ENCODE measurements at places on chromosomes 5 and 9.

DNA sequence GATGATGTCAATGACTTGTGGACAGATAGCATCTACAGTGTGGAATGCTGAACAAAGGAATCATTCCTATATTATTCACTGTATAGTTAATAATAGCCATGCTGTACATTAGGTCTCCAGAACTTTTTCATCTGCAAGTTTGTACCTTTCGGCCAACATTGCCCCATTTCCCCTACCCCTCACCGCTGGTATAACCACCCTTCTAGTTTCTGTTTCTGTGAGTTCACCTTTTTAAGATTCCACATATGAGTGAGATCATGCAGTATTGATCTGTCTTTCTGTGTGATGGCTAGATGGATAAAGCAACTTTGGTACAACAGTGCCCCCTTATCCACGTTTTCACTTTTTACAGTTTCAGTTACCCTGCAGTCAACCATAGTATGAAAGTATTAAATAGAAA lies 18.8 kb upstream of the ALDH1B1 start:
- DNase-seq, result no peak

GRCh38 chr9:93143830-93144530 lies 9.9 kb upstream of the NINJ1 start:
- peak; percentile 52 for DNase-seq

DNA sequence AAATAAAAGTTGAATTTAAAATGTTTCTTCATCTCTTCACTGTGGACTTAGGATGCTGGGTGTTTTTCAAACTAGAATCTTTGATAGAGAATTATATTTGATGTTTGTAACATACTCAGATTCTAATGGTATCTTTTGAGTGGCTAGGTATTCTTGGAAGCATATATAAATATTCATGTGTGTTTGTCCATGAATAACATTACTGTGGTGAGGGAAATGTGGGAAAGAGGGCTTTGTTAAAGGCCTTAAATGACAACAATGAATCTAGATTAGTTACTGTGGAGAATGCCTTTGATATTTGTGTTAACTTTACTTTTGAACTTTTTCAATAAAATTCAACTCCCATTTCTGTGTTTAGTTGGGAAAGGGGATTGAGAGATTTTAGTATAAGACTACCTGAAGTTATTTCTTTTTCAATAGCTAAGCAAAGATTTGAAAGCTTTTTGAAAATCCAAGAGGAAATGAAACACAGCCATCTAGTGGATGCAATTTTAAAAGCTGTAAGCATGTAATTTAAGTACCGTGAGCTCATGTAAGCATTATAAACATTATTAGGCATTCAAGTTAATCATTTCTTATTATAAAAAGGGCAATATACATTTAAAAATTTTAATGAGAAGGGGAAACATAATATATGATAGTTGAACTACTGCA lies 69.6 kb downstream of the CCDC171 start:
- no peak for DNase-seq

GRCh38 chr5:5544094-5544663 lies 121.7 kb downstream of the ICE1 start:
- no peak for DNase-seq

DNA sequence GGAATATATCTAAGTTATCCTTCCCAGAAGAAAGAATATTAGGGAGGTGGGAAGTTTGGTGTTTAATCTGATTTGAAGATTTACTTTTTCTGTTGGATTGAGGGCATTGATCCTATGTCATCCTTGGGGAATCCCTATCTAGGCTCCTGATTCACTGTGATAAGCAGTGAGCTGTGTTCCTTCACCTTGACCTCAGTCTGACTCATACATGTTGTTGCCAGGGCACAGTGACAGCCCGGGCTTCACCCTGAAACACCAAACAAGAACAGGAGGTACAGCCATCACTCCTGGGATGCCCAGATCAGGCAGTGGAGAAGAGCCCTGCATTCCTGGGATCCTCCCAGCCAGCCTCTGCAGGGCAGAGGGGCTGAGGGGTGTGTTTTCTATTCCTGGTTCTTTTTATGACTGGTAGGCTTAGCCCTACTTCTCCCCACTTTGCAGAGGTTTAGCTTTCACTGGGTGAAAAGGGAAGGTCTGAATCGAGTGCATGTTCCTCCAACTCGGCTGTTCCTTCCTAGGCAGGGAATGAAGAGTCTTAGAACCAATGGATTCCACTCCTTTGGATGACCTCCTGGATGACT lies 3.1 kb upstream of the FAM53C start:
- no peak for DNase-seq

DNA sequence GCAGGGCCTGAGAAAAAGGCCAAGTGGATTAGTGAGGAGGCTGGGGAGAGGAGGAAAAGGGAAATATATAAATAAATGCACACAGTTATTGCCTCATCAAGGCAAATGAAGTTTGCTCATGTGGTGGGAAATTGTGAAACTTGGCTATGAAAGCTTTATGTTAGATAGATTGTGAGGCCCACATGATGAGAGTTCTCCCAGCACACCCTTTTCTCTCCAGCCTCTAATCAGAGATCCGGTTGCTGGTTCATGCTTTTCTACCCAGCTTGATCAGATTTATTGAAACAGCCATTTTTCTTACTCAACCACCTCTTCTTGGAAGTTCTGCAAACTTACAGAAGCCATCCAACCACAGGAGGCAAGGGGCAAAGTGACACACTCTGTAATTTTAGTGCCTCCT lies 125.8 kb upstream of the KLF4 start:
- no peak for DNase-seq

GRCh38 chr5:176447591-176447977 lies 601 bp upstream of the FAF2 start:
- DNase-seq, result no peak

DNA sequence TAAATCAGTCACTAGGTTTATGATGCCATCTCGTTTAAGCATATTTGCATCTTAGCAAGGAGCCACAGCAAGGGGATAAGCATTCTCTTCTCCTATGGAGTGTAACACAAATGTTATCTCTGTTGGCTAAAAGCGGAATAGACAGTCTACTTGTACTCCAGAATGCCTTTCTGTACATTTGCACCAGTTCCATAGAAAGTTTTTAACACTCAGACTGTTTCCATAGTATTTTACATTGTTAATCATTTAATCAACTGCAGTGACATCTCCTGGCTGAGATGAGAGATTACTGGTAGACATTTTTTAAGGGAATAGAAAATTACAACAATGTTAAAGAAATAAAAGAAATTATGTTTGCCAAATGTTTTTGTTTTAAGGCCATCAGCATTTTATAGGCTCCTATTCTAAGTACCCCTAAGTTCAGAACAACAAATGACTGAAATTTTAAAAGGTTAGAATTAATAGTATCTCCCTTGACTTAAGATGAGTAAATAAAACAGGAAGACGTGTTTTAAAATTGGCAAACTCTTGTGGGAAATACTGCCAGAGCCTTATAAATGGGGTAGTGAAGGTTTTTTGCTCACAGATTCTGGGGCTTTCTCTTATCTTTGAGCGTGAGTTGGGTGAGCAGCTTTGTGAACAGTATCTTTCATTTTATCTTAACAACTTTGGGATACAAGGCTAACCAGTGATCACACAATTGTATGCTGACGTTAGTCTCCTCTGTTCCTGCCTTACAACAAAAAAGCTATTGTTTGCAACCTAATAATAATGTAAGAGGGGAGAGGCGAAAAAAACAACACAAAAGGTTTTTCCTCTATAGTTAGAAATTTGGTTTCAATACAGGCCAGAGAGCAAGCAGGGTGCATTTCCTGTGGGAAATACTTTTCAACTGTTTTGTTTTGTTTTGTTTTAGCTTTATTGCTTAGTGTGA lies 294.3 kb downstream of the FBXL7 start:
- DNase-seq, result no peak

GRCh38 chr5:121667292-121667691 lies 184.4 kb upstream of the FTMT start:
- DNase-seq, result no peak

GRCh38 chr5:14628346-14628745 lies 36.2 kb upstream of the OTULIN start:
- DNase-seq, result no peak

DNA sequence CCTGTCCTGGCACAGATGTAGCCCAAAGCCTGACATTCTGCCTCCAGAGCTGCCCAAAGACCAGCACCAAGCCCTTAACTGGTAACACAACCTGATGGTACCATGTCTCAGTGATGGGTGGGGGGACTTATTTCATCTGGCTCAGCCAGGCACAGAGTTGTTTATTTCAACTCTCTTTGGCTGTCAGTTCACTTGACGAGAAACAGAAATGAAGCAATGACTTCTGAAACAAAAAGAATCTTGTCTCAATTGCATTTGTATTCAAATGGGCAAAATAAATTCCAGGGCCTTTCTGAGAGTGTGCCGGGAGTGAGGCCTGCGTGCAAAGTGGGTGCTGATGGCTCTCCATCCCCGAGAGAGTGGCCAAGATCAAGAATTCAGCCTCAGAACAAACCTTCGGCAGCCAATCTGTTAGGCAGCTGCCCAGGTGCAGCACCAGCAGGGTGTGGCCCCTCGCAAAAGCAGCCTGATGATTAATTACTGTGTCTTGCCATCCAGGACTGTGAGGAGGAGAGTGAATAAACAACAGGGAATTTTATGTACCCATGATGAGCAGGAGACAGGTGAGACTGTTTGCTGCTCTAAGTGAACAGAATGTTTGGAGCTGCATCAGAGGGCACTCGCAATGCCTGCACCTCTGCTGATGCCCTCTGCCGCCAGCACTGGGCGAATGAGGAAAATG lies 238.0 kb downstream of the HSPA4 start:
- no peak for DNase-seq

DNA sequence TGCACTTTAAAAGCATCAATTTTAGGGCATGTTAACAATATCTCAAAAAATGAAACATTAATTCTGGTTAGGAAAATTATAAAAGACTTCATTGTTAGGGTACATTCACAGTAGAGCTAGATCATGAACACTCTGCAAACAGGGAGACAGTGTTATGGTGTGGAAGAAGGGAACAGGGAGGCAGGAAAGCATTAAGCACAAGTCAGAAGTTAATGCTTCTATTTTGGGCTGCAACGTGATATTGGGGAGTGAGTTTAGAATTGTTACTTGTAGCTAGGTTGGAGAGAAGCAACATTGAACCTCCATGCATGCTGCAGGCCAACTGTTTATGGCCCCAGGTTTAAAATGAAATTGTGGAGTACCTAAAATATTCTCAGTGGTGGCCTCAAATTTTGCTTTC lies 278.1 kb upstream of the NMUR2 start:
- no peak for DNase-seq

DNA sequence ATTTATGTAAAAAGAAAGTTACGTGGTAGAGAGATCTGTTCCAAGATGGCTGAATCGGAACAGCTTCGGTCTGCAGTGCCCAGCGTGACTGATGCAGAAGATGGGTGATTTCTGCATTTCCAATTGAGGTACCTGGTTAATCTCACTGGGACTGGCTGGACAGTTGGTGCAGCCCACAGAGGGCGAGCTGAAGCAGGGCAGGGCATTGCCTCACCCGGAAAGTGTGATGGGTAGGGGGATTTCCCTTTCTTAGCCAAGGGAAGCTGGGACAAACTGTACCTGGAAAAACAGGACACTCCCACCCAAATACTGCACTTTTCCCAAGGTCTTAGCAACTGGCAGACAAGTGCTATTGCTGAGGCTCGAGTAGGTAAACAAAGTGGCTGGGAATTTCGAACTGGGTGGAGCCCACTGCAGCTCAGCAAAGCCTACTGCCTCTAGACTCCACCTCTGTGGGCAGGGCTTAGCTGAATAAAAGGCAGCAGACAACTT lies 13.1 kb upstream of the HSD17B4 start:
- no peak for DNase-seq

- DNase-seq, result no peak
Observed at GRCh38 chr5:43547532-43547931, 9.3 kb downstream of the PAIP1 start.

GRCh38 chr9:128689293-128689774 lies 312 bp downstream of the SET start:
- no peak for DNase-seq

DNA sequence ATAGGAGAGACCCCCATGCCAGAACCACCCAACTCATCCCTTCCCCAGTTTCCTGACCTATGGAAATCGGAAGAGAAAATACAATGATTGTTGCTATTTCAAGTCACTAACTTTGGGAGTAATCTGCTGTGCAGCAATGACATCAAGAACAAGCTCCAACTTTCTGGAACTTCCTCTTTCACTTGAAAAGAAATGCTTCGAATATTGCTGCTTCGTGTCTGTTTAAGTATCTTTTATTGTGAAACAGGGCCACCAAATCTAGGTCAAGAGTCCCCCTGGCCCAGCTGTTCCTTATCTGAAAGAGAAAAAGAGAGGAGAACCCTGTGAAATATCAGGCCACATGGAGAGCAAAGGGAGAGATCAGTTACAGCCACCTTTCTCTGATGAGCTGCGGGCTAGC lies 59.4 kb upstream of the DNAH5 start:
- no peak for DNase-seq

DNA sequence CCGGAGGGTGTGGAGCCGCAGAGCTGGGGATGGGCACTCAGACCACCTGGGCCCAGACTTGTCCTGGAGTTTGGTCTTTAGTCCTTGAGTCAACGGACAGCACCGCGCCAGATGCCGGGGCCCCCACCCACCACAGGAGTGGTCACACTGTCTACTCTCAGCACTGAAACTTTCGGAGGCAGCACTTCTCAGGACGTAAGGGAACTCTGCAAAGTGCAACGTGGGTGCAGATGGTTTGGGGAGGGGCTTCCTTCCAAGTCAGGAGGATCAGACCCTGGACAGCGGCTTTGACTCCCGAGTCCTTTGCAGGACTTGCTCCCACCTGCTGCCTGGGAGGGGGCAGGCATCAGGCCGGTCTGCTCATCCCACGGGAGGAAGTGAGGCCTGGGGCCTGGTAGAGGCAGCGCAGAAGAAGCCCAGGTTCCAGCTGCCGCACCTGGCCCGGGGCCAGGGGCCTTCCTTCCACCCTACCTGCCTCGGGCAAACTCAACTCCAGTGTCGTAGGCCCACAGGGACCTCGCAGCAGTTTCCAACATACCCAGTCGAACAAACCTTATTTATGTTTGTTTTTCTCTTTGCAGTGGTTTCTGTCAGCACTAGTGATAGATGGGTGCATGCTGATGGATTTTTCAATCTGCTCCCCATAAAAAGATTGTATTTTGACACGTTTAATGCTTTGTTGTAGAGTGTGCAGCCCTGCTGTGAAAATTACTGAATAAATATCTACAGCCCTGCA lies 149.8 kb upstream of the PPP1R26 start:
- no peak for DNase-seq

- DNase-seq, result no peak
Observed at GRCh38 chr5:85533341-85534047, 1084.2 kb upstream of the COX7C start.

DNA sequence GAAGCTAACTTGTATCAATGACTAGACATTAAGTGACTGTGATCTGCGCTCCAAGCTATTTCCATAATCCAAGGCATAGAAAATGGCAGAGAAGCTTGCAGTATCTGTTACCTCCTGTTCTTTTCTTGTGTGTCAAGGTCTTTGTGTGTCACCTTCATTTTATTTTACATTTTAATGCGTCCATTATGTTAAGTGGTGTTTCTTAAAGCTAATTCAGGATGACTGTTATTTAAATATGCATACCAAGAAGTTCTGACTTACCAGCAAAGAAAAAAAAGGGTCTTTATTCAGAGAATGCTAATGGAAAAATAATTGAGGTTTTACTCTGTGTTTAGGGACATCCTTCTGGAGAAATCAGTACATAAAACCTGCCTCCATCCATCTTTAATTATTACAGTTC lies 52.3 kb downstream of the STK32A start:
- DNase-seq, result no peak

Data from cerebellar nuclear complex (tissue), 1 donor.